Iris pigment epithelial cell (primary cell): ENCODE measurements at places on chromosomes 16 and 17.
A peak's percentile ranks its signal among the peaks of the same experiment; 100 is the strongest.

- DNase-seq, result no peak
These were observed 87.1 kb upstream of the HS3ST2 start for GRCh38 chr16:22726868-22727267.

- DNase-seq, result peak; percentile 70
These were observed 19.9 kb upstream of the GPATCH8 start for GRCh38 chr17:44522883-44523671.

DNA sequence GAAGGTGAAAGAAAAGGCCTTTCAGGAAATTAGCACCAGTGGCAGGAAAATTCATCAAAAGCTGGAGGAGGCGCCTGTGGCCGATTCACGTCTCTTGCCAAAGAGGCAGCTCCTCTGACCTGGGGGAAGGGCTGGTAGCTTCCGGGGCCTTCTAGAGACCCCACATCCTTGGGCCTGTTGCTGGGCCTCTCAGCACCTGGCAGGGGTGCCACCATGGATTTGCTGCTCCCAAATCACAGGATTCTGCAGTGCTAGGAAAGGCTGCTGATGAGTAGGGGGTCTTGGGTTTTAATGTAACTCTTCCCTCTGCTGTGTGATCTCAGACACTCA is 11.6 kb upstream of the CBFB start:
- DNase-seq, result no peak

DNA sequence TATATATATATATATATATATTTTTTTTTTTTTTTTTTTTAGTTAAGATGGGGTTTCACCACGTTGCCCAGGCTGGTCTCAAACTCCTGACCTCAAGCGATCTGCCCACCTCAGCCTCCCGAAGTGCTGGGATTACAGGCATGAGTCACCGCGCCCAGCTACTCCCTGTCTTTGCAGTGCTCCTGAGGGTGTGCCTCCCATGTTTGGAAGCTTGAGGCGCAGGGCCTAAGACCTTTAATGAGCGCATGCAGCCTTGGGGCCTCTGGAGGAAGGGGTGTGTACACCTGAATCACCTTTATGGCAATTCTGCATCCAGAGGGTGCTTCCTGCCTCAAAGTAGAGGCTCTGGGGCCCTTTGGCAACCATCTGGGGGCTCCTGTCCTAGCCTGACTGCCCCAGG is 219.4 kb upstream of the CIBAR2 start:
- no peak for DNase-seq

DNA sequence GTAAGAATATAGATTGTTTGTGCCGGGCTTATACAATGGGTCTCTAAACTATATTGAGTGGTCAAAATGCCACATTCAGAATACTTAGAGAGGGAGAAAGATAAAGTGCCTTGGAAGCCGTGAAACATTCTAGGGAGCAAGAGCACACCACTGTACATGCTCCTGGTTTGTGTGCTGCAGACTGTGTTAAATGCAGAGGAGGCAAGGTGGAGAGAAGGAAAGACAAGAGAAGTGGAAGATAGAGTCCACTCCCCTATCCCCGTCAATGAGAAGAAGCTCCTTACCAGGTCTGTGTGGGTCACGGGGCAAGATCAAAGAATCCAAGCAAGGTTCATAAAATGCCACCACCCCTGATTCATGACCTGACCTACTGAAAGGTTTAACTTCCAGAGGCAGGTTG is 267.1 kb upstream of the TBX2 start:
- DNase-seq, result no peak

GRCh38 chr16:24776501-24777220 is 47.2 kb downstream of the TNRC6A start:
- DNase-seq, result peak; percentile 57

DNA sequence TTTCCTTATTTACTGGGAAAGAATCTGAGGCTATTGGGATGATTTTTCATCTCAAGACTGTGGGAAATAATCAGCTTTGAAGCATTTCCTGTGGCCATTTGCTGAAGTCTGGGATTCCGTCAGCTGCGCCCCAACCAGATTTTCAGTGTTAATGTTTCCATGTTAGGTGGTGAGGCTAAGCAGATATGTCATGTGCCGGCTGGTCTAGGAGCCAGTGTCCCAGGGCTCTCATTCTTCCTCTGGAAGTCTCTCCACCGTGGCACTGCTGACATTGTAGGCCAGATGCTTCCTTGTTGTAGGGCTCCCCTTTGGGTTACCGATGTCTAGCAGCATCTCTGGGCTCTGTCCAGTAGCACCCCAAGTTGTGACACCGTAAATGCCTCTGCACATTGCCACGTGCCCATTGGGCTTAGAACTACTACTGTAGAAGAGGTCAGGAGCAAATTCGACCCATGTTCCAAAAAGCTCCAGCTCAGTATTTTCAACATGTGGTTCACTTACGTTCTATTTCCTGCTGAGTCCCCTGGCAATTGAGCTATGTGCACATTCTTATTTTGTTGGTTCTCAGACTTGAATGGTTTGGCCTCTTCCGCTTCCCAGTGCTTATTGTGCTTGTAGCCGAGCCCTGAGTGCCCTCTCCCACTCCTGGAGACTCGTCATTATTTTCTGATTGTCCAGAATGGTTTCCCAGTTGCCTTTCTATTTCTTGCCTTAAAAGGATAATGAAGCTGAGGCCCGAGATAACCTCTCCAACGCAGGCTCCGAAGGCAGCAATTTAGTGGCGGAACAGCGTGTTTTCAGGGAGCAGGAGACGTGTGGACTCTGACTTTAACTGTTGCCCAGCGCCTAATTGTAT is 82.2 kb downstream of the SPECC1 start:
- no peak for DNase-seq

DNA sequence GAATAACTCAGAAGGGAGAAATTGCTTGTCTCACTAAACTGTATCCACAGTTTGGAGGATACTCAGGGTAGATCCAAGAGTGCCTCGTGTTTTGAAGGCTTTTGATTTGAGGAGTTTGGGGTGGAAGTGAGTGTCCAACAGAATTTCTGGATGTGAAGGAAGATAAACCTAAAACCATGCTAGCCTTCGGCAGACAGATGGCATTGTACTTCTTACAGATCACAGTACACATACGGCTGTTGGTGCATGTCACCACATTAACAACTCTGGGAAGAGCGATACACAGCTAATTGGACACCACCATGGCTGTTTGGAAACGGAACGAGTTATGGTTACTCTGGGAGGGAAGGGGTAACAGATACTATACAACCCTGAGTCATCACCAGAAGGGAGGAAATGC is 420.4 kb downstream of the GRIN2A start:
- DNase-seq, result no peak

DNA sequence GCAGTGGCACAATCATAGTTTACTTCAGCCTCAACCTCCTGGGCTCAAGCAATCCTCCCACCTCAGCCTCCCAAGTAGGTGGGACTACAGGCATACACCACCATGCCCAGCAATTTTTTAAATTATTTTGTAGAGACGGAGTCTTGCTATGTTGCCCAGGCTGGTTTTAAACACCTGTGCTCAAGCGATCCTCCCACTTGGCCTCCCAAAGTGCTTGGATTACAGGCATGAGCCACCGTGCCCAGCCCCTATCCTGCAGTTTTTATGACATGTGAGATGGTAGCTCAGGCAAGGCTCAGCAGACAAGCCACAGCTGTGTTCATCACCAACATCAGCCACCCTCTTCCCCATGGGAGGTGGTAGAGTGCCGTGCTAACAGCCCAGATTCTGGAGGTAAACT is 46.2 kb upstream of the TNRC6A start:
- no peak for DNase-seq

- no peak for DNase-seq
These were observed 31.4 kb downstream of the CACNG4 start for GRCh38 chr17:66995944-66996343.

DNA sequence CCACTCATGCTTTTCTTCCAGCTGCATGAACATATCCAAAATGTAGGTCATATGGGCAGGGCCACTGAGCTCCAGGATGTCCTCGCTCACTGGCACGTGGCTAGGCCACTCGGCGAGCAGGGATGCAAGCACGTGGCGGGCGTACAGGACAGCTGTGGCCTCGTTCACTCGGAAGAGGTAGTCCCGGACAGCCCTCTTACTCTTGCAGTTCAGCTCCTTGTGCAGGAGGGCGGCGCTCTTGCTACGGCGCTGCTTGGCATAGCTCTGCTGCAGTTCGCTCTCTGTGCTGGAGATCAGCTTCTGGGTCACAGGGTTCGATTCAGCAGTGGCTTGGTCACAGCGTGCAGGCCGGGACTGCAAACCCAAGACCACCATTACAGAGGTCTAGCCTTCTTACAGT is 53.1 kb upstream of the ATP2A3 start:
- DNase-seq, result no peak

GRCh38 chr16:12059216-12059769 is 82.8 kb downstream of the SNX29 start:
- DNase-seq, result no peak

- DNase-seq, result peak; percentile 39
These were observed 4.6 kb downstream of the ZSCAN10 start for GRCh38 chr16:3094289-3095027.

- DNase-seq, result no peak
These were observed 205.2 kb upstream of the WSCD1 start for GRCh38 chr17:5864741-5865657.

DNA sequence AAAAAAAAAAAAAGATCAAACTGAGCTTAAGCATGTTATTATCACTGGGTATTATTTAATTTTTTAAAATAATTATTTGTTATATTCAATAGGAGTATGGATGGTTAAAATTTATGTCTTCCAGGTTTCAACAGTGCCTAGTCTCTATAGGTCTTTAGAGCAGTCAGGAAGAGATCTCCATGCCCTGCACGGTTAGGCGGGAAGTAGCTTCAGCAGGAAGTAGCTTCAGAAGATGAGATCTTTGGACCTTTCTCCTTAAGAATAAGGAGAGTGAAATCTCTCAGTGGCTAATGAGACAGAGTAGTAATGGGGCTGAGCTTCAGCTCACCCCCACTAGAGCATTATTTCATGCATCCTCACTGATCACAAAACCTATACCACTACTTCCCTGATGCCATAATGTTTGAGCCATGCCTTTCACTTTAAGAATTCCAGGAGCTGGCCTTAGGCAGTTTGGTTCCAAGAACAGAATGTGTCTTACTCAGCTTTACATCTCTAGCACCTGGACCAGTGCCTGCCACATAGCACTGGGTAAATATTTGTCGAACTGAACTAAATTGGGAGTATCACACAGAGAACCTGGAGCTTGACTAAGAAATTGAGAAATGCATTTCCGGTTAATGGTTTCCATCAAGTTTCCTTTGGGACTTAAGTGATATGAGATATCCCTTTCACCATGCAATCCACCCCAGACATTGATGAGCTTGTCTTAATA is 43.5 kb downstream of the SCPEP1 start:
- no peak for DNase-seq

DNA sequence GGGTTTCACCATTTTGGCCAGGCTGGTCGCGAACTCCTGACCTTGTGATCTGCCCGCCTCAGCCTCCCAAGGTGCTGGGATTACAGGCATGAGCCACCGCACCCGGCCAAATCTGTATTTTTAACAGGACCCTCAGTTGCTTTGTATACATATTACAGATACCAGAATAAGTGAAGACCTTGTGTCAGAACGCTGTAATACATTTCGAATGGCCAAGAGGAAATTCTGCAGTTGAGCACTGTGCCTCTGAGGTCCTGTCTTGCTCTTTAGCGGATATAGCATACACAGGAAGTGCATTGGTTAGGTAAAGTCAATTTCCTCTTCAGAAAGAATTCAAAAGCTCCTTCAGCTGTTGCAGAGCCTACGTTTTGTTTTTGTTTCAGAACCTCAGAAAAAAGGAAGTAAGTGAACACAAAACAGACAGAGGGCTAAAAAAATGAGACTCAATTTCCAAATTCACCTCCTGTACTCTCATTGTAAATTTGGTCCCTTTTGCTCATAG is 15.7 kb downstream of the CRLF3 start:
- DNase-seq, result peak; percentile 45
